ENCODE measurements at places on chromosomes 16 and 17.

GRCh38 chr17:77427391-77427991, 286.7 kb downstream of the SEC14L1 start:
- peak; percentile 82 for DNase-seq

DNA sequence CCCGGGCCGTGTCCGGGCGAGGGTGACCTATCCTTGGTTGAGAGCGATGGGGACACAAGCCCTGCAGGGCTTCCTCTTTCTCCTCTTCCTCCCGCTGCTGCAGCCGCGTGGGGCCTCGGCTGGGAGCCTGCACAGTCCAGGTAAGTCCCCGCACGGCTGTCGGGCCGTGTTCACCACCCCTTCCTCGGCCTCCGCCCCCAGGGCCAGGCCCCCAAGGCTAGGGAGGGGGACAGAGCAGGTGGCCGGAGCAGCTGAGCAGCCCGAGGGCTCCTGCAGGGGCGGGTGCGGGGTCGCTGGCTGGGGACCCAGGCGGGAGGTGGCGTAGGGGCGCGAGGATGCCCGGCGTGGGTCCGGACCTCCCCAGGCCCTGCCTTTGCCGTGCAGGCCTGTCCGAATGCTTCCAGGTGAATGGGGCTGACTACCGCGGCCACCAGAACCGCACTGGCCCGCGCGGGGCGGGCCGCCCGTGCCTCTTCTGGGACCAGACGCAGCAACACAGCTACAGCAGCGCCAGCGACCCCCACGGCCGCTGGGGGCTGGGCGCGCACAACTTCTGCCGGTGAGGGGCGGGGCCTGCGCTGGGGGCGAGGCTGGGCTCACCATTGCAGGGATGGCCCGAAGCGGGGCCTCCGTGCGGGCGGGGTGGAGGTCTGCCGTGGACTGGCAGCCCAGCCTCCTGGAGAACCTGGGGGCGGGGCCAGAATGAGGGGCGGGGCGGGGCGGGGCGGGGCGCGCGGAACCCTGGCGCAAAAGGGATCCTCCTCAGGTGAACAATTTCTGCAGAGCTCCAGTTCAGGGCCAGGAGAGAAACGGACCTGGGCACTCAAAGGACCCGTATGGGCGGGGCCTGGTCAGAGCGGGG, 631 bp downstream of the KREMEN2 start:
- DNase-seq = no peak

DNA sequence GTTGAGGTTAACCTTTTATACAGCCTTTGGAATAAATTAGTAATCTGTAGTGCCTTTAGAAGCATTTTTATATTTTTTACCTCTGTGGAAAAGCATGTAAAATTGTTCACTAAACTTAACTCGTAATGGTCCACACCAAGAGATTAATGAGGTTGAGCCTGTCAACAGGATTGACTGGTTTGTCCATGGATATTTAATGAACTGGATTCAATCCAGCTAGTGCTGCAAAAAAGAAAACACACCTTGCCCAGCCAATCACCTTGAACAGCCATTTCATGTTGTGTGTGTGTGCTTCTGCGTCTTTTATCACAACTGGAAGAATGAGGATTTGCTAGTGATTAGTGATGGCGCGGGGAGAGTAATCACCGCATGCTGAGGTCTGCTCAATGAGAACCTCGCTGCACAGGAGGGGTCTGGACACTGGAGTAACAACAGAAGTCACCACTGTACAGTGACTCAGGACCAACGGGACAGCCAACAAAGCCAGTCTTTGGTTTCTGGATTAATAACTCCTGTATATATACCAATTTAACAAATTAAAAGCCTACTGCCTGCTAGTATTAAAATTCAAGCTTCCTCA, 33.7 kb downstream of the LITAFD start:
- no peak for DNase-seq

GRCh38 chr17:14306596-14306995, 5.7 kb downstream of the HS3ST3B1 start:
- peak; percentile 53 for DNase-seq

GRCh38 chr16:78294538-78295225, 195.2 kb downstream of the WWOX start:
- DNase-seq = no peak

GRCh38 chr16:58487566-58488351, 12.2 kb upstream of the NDRG4 start:
- DNase-seq = peak; percentile 72

GRCh38 chr16:17747081-17747756, 276.5 kb upstream of the XYLT1 start:
- peak; percentile 39 for DNase-seq

GRCh38 chr17:81417049-81417878, 22.0 kb downstream of the BAHCC1 start:
- peak; percentile 94 for DNase-seq

DNA sequence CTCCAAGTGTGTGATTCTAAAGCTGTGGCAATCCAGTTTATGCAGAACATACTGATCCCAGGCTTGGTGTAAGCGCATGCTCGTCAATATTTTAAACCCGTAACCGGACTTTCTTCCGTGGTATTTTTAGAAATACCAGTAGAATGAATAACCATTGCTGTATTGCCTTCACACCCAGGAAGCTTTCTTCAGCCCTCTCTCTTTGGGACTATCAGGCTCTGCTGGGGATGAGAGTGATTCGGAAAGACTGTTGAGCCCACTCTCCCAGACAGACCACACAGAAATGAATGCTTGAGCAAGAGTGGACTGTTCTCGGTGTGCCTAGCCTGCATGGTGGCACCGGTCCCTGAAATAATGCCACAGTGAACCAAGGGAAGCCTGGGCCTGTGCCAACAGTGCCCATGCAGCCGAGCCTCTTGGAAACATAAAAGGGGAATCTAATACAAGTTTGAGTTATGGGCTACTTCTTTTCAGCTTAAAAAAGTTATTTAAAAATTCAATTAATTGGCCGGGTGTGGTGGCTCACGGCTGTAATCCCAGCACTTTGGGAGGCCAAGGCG, 89.9 kb upstream of the ELAC2 start:
- peak; percentile 57 for DNase-seq

DNA sequence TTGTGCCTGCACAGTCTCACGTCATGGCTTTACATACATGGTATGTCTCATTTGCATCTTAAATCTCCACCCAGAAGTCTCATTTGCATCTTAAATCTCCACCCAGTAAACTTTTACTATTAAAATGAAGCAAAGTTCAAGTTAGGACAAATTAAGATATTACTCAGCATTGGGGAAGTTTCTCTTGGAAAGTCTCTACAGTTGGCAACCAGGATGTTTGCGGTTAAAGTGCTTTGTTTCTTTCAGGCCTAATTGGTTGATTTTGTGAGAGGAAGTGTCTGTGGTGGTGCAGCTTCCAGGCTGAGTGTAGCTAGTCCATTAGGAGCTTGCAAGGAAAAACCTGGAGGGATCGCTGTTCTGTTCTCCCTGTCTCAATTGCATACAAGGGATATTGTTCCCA, 1373.3 kb upstream of the GOT2 start:
- DNase-seq = peak; percentile 75

GRCh38 chr17:48052956-48053757, 5.0 kb downstream of the NFE2L1 start:
- DNase-seq = peak; percentile 49

DNA sequence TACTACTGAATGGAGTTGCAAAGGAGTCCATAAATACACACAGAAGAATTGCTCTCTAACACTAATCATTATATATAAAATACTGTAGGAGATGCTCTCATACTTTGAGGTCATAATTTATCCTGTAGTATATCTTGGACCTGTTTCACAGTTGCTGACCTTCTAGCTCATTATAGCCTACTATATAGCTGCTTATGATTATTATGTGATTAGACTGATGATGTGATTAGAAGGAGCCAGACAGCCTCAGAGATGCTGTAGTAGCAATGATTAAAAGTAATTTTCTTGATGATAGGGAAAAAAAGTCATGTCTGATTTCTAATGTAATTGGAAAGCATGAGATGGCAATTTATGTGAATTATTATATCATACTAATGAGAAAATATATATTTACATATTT, 455.7 kb downstream of the CNTNAP4 start:
- DNase-seq = no peak

- peak; percentile 65 for DNase-seq
These were observed 4.7 kb downstream of the ITGAE start for GRCh38 chr17:3796110-3796821.

GRCh38 chr17:41907633-41908539, 10.9 kb downstream of the ACLY start:
- DNase-seq = no peak

- DNase-seq = no peak
These were observed 203.6 kb downstream of the ZFHX3 start for GRCh38 chr16:72844225-72844920.

- no peak for DNase-seq
These were observed 1.9 kb downstream of the TBX2 start for GRCh38 chr17:61401389-61402072.

- DNase-seq = no peak
These were observed 25.2 kb upstream of the ABCC3 start for GRCh38 chr17:50609380-50610074.

GRCh38 chr17:65049085-65049756, 7.3 kb downstream of the GNA13 start:
- no peak for DNase-seq

DNA sequence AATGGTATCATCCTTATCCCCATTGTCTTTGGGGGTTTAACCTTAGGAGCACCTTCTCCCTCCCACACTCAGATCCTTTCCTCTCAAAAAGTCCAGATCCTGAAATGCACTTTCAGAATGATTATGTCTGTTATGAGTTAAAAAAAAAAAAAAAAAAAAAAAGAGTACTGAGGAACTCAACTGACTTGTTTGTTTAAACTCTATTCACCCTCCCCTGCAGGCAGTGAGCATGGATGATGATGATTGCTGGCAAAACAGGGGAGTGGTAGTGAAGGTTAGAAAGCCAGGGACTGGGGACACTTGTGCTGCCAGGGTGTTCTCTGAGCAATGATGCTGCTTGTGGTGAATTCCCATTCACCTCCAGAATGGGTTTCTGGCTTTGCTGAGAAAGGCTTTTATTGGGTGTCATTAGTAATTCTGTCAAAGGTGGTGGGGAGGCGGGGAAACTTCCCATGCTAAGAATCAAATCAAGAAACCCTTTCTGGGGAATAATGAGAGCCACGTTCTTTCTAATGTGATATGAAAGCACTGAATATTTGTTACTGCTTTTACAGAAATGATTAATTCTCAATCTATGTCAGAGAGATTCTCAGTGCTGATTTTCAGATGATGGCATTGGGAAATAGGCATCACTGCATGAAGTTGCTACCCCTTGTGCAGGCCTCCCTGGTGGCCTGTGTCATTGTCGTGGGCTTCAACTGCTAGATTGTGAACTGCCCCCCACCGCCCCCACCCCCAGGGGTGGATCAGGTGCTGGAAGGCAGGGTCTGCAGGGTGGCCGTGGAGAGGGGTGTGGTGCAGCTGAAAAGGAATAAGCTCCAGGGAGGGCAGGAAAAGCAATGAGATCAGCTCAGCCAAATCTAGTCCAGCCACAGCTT, 14.1 kb downstream of the CCL4 start:
- DNase-seq = no peak

DNA sequence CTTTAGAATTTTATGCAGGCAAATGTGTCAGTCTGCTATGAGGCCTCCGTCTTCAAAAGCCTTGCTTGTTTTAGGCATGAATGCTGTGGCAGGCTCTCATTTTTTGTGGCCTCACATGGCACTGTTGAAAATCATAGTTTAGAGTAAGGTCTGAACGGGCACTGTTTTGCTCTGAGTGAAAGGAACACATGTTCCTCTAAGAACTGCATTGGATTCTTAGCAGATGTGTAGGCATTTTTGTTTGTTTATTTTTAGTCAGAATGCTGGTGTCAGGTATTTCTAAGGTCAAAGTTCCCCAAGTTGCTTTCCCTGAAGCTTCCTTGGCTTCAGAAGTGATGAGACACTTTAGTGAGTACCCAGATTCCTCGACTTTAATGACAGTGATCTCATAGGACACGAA, 173.7 kb downstream of the HS3ST3B1 start:
- DNase-seq = no peak

GRCh38 chr16:80260906-80261311, 279.9 kb upstream of the DYNLRB2 start:
- DNase-seq = peak; percentile 10

DNA sequence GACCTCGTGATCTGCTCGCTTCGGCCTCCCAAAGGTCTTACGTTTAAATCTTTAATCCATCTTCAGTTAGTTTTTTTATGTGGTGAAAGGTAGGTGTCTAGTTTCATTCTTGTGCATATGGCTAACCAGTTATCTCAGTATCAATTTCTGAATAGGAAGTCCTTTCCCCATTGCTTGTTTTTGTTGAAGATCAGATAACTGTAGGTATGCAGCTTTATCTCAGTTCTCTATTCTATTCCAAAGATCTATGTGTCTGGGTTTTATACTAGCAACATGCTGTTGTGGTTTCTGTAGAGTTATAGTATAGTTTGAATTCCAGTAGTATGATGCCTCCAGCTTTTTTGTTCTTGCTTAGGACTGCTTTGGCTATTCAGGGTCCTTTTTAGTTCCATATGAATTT, 65.2 kb downstream of the TNFRSF13B start:
- DNase-seq = peak; percentile 76

DNA sequence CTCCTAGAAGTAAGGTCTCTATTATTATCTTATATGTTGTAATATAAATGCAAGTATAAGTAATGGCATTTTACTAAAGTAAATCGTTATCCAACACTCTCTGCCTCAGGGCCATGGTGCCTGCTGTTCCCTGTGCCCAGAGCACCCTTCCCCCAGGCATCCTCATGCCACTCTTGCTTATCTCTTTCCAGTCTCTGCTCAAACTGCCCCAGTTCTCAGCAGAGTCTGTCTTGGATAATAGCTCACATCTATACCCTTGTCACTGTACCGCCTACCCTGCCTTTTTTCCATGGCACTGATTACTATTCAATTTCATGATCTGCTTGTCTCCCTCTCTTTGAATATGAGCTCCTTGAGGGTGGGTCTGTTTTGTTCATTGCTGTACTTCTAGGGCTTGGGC, 31.7 kb downstream of the CDH1 start:
- DNase-seq = no peak

GRCh38 chr16:85673529-85674417, 15.0 kb downstream of the GINS2 start:
- peak; percentile 23 for DNase-seq

DNA sequence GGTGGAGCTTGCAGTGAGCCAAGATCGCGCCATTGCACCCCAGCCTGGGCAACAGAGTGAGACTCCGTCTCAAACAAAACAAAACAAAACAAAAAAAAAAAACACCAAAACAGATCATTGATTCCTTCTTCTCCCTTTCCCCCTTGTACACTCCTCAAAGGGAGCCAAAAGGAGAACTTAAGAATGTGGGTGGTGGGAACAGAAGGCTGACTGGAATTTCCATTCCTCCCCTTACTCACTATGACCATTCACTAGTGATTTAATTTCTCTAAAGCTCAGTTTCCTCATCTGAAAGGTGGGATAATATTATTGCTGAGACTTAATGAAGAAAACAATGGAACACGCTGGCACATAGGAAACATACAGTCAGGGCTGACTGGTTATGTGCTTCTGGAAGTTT, 17.1 kb upstream of the HNF1B start:
- DNase-seq = no peak

- peak; percentile 58 for DNase-seq
These were observed 93.3 kb downstream of the ASIC2 start for GRCh38 chr17:33199571-33200510.

DNA sequence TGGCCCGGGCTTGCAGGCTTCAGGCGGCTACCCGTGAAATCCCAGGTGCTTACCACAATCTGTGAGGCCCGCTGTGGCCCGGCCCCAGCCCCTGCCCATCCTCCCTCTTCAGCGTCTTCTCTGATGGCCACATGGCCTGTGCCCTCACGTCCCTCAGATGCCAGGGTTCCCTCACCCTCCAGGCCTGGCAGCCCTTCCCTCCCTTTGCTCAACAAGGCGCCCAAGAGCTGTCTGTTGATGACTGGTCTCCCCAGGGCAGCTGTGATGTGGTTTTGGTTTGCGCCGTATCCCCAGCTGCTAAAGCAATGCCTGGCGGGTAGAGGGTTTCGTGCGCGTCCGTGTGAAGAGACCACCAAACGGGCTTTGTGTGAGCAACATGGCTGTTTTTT, 35.1 kb downstream of the PMM2 start:
- no peak for DNase-seq

All from fibroblast of skin of right biceps (primary cell).